IPS DF 6.9 (cell line): ENCODE measurements at places on chromosomes 16 and 17.

- DNase-seq: no peak
Observed at GRCh38 chr17:19397556-19398041, 10.6 kb upstream of the MFAP4 start.

GRCh38 chr17:79980246-79981043 is 55.2 kb downstream of the TBC1D16 start:
- no peak for DNase-seq

DNA sequence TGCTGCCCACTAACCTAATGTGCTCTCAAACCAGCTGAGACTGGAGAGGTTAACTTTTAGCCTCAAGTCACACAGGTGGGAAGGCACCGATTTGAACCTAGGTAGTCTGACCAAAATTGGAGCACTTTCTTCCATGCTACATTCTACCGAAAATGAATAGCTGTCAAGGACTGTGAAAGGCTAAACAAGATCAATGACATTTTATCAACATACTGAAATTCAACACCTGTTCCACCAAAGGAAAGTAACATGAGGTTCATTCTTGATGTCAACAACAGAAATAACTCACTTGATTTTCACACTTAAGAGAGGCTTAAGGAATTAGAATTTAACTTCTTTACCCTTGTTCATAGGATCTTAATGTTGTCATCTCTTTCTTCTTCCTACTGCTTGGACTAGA is 284.4 kb upstream of the MON1B start:
- DNase-seq: no peak

DNA sequence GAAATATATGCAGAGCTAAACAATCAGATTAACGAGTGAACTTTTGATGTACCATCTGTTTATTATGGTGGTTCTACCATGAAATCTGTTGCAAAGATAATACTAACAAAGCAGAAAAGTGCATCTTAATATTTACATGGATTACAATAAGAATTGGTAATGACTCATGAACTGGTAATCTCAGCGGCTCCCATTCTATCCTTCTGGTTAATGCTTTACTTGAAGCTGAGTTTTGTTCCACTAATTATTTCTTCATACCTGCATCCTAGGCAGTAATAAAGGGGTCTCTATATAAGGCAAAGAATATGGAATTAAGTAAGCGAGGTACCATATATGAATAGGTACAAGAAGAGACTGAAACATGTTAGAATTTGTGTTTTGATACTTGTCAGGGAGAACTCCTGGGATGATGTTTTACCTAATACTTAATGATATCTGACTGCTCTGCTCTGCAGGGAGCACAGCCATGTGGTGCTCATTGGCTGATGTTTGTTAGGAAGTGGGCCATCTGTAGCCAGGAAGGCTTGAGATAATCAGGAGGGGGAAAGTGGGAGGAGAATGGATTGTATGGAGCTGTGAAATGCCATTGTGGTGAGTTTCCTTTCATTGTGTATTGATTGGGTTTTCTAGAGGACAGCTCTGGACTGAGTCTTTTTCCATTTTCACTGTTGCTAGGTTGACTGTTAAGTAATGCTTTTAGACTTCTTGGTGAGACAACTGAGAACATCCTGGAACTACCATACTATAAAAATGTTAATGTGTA is 52.6 kb downstream of the MAP2K6 start:
- DNase-seq: no peak

- DNase-seq: no peak
Observed at GRCh38 chr16:65751622-65752521, 614.6 kb upstream of the CDH5 start.

- no peak for DNase-seq
Observed at GRCh38 chr16:86945166-86945900, 367.0 kb downstream of the FOXL1 start.

GRCh38 chr17:60256174-60256573 is 106.4 kb downstream of the CA4 start:
- DNase-seq: no peak

DNA sequence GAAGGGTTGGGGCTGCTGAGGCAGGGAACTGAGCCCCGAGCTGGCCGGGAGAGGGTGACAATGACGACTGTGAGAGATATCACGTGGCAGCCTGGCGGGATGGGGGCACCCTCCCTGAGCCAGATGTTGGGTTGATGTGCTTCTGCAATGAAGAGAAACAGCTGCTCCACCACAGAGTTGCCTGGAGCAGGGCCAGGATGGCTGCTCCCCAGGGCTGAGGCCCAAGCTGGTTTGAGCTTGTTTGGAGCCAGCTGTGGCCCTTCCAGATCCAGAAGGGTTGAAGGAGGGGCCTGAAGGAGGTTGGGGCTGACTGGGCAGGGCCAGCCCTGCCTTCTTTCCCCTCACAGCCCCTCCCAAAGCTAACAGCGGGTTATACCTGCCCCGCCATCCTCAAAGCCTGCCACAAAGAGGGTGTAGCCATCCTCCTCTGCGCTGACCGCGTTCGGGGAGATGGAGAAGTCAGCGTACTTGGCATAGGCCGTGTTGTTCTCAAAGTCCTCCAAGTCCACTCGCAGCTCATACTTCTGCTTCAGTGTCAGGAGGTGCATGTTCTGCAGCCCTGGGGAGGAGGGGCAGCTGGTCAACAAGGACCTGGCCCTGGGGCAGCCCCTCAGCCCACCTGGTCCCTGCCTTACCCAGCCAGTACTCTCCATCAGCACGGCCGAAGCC is 2.1 kb downstream of the MFAP4 start:
- no peak for DNase-seq

DNA sequence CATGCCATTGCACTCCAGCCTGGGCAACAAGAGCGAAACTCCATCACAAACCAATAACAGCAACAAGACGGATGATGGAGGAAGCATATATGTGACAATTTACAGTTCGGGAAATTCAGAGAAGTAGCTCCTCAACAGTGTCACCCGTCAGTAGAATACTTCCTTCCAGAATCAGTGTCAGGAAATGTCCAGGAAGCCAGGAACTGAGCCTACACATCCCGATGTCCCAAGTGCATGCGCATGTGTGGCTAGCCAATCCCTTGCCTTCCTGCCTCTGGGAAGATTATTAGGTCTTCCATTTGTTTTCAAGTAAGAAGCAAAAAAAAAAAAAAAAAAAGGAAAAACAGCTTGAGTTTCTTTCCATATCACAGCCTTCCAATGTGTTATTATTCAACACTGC is 1.4 kb upstream of the PITPNC1 start:
- DNase-seq: no peak

DNA sequence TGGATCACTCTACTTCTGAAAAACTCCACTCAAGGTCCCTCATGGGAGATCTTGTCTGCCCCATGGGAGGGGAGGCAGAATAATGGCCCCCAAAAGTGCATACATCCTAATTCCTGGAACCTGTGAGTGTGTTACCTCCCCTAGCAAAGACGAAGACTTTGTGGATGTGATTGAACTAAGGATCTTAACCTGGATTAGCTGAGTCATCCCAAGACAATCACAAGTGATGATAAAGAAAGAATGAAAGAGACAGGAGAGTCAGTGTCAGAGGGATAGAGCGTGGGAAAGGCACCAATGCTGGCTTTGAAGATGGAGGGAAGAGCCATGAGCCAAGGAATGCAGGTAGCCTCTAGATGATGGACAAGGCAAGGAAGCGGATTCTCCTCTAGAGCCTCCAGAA is 374.7 kb upstream of the DYNLRB2 start:
- no peak for DNase-seq

GRCh38 chr16:81443688-81444447 is 740 bp upstream of the CMIP start:
- DNase-seq: no peak

- no peak for DNase-seq
Observed at GRCh38 chr17:68531252-68531651, 19.0 kb downstream of the PRKAR1A start.

DNA sequence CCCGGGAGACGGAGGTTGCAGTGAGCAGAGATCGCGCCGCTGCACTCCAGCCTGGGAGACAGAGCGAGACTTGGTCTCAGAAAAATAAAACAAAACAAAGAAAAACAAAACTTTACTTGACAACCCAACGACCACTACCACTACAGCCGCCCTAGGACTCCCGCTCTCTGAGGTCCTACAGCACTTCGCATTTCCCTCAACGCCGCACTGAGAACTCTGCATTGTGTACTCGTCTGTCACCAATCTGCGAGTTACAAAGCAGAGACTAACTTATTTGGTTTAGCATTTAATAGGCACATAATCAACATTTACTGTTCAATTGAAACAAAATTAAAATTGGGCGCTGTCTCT is 479 bp upstream of the ZNF207 start:
- no peak for DNase-seq

GRCh38 chr17:71302721-71303549 is 817.9 kb upstream of the SOX9 start:
- DNase-seq: no peak

GRCh38 chr16:46720619-46721018 is 27.5 kb downstream of the MYLK3 start:
- no peak for DNase-seq

DNA sequence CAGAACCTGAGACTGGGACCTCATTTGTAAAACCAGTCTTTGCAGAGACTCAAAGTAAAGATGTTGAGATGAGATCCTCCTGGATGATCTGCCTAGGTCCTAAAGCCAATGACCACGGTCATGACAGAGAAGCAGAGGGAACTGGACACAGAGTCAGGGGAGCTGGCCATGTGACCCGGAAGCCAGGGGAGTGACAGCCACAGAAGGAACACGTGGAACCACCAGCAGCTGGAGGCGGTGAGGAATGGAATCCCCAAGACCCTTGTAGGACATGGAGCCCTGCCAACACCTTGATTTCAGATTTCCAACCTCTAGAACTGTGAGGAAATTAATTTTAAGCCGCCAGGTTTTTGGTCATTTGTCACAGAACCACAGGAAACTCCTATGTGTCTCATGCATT is 37.0 kb downstream of the USP22 start:
- no peak for DNase-seq

DNA sequence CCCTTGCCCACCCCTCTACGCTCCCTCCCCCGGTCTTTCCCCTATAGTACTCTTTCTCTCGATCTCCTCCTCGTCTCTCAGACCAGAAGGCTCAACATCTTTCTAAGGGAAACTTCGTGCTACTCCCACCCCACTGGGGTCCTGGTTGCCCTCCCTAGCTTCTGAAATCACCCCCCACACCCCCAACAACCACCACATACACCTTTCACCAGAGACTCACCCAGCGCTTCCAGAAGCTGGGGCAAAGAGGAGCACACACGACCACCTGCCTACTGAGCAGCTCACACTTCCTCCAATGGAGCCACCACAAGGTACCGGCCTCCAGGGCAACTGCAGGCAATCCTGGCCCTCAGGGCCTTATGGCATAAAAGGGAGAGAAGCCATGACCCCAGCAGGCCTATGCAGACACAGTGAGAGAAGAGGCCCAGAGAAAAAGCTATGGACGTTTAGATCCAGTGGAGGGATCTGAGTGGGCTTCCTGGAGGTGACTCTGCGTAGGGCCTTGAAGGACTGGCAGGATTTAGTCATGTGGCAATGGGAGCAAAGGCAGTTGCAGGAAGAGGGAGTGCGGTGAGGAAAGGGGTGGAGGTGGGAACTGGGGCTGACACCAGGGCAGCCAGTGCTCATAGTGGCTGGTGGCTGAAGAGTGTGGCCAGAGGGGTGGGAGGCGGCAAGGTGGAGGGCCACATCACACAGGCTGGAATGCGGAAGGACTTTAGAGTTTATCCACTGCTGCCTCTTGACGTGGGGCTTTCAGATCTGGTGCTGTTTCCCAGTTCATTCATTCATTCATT is 12.1 kb upstream of the TMEM92 start:
- DNase-seq: no peak

- no peak for DNase-seq
Observed at GRCh38 chr16:11190588-11191560, 65.1 kb downstream of the SOCS1 start.

DNA sequence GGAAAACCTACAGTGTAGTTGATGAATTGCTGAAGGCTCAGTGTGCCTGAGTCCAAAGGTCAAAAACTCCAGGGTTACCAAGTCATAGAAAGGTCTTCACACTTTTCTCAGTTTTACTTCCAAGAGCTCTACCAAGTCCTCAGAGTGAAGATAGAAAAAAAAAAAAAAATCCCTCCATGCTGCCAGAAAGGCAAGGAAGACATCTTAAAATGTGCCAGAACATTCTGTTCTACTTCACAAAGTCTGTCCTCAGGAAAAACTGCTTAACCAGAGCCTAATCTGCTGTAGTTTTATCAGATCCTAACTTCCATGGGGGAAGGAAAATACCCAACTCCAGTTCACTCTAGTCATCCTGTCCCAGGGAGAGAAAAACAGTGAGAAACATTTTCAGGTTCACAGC is 175.6 kb upstream of the CDH11 start:
- no peak for DNase-seq

DNA sequence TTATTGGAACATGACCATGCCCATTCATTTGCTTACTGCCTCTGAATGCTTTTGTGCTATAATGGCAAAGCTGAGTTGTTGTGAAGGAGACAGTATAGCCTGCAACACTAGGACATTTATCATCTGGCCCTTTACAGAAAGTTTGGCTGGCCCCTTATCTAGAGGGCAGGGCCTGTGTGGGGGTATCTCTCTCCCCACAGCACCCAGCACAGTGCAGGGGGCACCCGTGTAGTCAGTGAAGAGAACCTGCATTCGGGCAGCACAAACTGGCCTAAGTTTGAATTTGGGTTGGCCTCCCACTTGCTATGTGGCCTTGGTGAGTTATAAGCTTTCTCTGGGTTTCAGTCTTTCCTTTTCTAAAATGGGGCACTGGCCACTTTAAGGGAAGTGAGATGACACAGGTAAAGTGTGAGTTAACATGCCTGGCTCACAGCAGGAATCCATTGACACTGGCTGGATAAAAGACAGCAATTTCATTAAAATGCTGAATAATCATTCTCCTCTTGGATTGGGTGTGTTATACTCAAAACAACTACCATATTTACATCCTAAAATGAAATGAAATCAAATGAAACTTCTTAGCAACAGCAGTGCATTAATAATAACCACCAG is 12.1 kb downstream of the UBE2O start:
- no peak for DNase-seq

DNA sequence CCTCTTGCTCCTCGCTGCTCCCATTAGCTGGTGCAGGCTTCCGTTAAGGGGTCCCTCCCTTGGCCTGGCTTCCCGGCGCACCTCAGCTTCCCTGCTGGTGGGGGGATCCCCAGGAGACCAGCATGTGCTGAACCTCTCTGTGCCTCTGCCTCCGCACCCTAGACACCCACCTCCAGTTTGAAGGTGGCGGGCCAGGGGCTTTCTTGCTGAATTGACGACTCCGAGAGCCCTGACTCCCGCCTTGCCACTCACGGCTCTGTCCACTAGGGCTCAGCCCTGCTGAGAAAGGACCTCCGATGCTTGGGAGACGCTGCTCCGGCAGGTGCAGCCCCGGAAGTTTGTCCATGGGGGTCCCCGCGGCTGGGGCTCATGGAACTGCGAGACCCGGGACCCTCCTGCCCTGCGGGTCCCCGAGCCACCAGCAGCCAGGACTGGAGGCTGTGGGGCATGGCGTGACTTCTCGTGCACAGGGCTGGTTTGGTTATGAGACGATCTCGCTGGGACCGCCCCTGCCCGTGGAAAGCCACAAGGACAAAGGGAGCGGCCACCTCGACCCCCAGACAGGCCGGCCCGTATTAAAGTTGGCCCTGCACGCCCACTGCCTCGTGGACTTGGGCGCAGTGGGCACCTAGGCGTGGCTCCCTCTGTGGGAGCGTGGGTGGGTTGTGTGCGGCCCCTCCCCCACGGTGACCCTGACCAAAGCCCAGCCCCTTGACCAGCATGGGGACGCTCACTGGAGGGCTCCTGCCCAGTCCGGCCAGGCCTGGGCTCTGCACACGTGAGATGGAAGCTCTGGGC is 8.1 kb downstream of the CHMP6 start:
- no peak for DNase-seq

GRCh38 chr17:82930043-82930923 is 90.5 kb upstream of the ZNF750 start:
- DNase-seq: no peak

- DNase-seq: no peak
Observed at GRCh38 chr17:62725791-62726249, 82.3 kb downstream of the MARCHF10 start.

GRCh38 chr16:85372627-85373372 is 240.3 kb upstream of the GSE1 start:
- no peak for DNase-seq
